ENCODE measurements at places on chromosomes 5 and 9.

DNA sequence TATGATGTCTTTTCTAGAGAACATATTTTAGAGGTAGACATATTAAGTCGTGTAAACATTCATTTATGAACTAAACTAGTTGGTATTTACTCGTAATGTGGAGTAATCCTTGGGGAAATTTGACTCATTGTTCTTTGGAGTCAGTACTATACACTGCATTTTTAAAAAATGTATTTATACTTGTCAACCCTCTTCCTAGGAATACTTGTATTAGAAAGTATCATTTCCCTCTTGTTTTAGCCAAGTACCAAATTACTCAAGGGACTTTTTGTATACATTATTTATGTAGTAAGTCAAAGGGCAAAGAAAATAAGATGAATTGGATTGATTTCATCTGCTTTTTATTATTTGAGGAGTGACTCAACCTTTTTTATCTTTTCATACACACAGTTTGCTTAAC is 248.1 kb upstream of the IZUMO3 start:
- no peak for DNase-seq

DNA sequence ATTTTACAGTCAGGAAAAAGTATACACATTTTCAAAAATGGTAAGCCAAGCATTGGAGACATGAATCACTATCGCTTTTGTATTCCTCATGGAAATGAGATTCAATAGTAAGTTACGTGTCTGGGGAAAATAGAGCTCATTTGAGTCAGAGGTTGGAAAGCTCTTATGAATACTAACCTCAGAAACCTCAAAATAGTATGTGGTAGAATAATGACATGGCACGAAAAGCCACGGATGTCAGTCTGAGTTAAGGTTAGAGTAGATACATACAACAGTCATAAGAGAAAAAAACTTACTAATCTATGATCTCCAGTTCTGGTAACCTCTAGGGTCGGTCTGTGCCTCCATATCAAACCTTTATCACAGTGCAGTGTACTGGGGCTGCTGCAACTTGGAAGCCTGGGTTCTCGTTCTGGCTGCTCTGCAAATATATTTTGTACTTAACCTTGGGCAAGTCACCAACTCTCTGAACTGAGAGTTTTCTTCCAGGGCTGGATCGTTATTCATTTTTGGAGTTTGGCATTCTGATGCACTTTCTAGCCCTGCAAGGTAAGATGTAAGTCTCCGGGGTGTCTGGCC is 31.8 kb downstream of the MAP1B start:
- no peak for DNase-seq

- DNase-seq = no peak
These were observed 86.9 kb upstream of the GDNF start for GRCh38 chr5:37926732-37927131.

- no peak for DNase-seq
These were observed 105.9 kb upstream of the DHFR start for GRCh38 chr5:80760680-80761079.

- no peak for DNase-seq
These were observed 16.9 kb downstream of the ADAMTSL1 start for GRCh38 chr9:18490641-18491370.

- no peak for DNase-seq
These were observed 133.8 kb downstream of the MRPS30 start for GRCh38 chr5:44942524-44943001.

Data from NAMALWA (cell line).